ENCODE measurements at places on chromosomes 6 and 20. TPM values are rescaled to one million over a fixed set of nuclear protein-coding genes. Genes with fewer than 3 reads are reported as not detected.

EXOC2 gene
- polyA plus RNA-seq, result 14.6 TPM

DEFB124 gene
- polyA plus RNA-seq, result not detected

RNF217 gene
- polyA plus RNA-seq, result 5.6 TPM

GSTA3 gene
- 431 TPM for polyA plus RNA-seq

MYLK2 gene
- 0.27 TPM for polyA plus RNA-seq

EYA2 gene
- polyA plus RNA-seq, result 2.0 TPM

MARCKS gene
- 12.3 TPM for polyA plus RNA-seq

Measured in adrenal gland (tissue), 19 donors.